NB4 (cell line): ENCODE measurements at places on chromosomes 5 and 9.

DNA sequence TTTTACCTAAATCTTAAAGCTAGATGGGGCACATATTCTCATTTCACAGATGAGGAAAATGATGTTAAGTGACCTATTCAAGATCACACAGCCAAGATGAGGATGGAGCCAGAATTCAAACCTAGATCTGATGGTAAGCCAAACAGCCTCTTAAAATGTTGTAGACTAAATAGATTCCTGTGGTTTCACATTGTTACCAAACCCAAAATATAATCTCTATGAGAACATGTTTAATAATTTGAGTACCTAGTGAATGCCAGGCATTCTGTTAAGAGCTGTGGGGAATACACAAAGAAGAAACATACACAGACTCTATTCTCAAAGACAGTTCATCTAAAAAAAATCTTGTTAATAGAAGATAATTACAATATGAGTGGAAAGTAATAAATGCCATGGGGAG, 25.2 kb downstream of the HOMER1 start:
- DNase-seq: no peak

- no peak for DNase-seq
Measured at GRCh38 chr5:77683171-77683732, 44.7 kb upstream of the OTP start.

DNA sequence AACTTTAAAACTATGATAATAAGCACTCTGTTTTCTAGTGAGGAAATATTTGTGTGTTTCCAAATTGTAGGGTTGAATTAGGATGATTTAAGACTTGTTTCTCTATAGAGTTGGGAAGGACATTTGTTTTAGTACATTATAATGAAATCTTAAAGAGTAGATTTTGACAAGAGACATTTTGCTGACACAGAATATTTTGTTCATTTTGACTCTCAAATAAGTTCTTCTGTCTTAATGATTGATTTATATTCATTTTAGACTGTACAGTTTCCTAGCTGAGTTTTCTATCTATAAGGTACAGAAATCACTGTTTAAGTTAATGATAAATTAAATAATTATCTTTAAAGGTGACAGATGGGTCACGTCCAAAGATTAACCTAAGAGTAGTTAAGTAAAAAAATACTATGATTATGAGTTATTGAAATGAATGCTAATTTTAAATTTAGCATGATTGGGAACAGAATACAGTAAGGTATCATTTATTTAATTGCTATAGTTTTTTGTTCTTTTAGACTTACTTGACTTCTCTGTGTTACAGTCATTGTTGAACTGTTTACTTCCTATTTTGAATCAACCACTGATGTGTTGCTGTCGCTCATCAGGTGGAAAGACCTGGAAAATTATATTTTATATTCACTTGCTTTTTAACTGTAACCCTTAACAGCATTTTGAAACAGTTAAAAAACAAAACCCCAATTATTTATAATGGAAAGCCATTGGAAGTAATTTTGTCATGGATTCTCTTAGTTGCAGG, 19.5 kb downstream of the PBX3 start:
- DNase-seq: no peak

DNA sequence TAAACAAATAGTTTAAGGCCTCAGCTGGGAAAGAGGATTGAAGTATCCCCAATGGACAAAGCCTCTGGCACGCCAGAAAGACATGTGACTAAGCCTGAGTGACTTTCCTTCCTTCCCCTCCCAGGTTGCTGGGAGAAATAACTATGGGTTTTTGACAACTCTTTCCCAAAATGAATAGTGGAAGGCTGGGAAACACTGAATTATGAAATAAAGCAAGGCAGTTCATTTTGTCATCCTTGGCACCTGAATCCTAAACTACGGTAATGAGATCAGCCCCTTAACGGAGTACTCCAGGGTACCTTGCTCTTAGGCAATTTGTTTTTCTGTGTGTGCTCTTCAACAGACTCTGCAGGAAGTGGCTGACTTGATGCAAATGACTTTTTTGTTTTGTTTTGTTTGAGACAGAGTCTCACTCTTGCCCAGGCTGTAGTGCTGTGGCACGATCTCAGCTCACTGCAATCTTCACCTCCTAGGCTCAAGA, 75.2 kb downstream of the LMNB1 start:
- no peak for DNase-seq

- DNase-seq: no peak
Measured at GRCh38 chr9:92310562-92310961, 14.6 kb downstream of the NOL8 start.

DNA sequence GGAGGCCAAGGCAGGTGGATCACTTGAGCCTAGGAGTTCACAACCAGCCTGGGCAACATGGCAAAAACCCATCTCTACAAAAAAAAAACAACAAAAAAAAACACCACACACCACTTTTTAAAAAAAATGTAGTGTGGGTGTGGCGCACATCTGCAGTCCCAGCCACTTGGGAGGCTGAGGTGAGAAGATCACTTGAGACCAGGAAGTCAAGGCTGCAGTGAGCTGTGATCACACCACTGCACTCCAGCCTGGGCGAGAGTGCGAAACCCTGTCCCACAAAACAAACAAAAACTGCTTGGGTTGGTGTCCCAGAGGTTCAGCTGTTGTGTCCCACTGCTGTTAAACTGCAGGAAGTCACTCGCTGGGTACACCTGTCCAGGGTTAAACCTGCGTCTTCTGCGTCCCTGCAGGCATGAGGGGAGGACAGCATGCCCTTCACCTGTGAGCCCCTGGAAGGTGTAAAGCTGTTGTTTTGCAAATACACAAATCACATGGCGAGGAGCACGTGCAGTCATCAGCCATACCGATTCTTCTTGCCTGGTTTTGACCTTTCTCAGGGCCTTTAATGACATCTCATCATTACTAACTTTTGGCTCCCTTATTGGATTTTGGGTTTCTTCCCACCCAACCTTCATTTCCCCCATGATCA, 29.3 kb upstream of the CLPTM1L start:
- DNase-seq: no peak

DNA sequence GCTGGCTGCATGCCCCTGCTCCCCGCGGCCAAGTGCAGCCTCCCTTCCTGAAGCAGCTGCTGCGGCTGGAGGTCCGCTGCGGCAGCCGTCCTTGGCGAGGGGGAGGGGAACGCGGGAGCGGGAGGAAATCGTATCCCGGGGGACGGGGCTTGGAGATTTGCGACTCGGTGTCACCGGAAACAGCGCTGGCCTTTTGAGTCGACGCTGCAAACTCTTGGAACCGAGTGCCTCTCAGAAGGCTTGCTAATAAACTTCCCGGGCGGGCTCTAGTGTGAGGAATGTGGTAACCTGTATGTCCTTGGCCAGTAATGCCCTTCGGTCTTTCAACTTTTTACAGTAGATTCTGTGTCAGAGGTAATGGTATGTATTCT, 82.7 kb downstream of the PTPDC1 start:
- no peak for DNase-seq

DNA sequence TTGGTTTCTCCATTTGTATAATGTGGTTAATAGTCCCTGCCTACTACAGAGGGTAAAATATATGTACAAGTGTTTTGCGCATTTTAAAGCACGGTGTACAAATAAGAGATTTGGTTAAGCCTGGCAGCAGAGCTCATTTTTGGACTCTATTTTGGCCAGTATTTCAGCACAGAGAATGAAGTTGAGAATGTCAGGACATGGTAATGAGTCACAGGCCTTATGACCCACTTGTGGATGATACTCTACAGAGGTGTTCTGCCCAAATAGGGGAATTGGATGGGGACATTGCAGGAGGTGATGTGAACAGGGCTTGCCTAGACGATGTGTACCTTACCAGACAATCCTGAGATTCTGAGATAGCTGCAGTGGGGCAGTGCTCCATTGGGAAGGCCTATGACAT, 50.6 kb downstream of the MELK start:
- no peak for DNase-seq

DNA sequence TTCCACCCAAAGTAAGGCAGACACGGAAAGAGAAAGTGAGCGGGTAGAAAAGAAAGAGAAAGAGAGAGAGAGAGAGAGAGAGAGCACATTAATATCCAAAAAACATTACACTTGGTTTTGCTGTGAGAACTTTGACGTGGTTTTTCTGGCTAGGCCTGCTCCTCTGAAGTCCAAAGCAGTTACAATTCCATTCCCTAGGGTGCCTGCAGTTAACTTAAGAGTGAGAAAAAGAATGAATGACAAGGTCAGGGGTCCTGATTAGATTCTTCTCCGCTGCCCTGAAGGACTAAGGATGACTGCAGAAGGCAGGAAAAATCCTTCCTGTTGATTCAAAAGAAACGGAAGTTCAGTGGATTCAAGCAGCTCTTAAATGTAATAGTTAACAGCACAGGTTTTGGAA, 589.8 kb downstream of the PRELID2 start:
- DNase-seq: no peak

- peak; percentile 84 for DNase-seq
Measured at GRCh38 chr5:43041669-43042175, 1.6 kb upstream of the ANXA2R start.

GRCh38 chr5:56080375-56081052, 85.8 kb upstream of the IL6ST start:
- DNase-seq: no peak

DNA sequence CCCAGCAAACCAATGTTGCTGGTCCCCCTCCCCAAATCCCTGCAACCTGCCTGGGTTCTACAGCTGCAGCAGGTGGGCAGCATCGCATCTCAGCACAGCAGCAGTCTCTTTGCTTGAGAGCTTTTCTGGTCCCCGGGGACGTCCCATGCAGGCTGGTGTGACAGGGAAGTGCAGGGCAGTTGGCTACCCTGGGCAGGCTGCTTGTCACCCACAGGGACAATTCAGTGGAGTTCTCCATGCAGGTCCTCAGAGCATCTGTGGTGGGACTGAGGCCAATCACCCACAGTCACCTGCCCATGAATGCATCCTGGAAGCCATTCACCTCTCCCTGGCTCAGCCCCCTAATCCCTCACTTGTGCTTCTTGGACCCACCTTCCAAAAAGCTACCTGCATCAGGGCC, 43.9 kb upstream of the SEMA4D start:
- DNase-seq: peak; percentile 43

DNA sequence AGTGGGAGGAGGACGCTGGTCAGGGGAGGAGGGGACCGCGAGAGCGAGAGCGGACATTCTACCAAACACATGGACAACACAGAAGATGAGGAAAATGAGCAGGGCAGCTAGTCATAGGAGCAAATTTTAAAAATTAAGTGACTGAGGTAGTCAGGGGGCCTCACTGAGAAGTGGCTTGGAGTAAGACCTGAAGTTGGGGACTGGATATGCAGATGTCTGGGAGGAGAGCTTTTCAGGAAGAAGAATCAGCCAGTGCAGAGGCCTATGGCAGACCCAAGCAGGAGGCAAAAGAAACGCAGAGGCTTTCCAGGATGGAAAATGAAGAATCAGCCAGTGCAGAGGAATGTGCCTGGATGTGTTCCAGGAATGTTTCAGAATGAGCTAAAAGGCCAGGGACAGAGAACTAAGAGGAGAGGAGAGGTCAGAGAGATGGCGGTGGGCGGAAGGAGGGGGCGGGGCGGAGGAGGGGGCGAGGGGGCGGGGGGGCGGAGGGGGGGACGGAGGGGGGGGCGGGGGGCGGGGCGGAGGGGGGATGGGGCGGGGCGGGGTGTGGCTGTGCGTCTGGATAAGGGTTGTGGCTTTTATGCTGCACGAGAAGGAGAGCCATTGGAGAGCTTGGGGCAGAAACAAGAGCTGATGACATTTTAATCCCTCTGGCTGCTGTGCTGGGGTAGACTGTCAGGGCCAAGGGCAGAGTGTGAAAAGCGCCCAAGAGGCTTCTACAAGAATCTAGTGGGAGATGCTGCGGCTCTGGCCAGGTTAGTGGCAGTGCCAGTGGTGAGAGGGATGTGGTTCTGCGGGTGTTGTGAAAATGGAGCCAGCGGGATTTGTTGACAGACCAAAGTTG, 129.6 kb downstream of the KCNIP1 start:
- DNase-seq: peak; percentile 27

- DNase-seq: peak; percentile 10
Measured at GRCh38 chr5:157076558-157076957, 17.6 kb upstream of the HAVCR1 start.

DNA sequence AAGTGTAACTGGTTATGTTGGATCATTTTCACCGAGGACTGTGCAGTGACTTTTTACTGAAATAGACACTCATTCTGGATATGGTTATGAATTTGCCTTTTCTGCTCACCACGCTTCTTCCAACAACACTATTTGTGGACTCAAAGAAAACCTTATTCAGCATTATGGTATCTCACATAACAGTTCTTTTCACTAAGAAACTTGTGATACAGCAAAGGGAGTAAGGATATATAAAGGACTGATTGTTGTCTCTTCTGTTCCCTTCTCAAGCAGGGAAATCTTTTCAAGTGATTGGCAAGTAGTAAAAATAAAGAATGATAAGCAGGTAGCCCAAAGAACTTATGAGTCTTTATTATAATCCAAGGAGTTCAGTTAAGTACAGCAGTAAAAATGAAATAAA, 131.5 kb upstream of the SV2C start:
- no peak for DNase-seq

DNA sequence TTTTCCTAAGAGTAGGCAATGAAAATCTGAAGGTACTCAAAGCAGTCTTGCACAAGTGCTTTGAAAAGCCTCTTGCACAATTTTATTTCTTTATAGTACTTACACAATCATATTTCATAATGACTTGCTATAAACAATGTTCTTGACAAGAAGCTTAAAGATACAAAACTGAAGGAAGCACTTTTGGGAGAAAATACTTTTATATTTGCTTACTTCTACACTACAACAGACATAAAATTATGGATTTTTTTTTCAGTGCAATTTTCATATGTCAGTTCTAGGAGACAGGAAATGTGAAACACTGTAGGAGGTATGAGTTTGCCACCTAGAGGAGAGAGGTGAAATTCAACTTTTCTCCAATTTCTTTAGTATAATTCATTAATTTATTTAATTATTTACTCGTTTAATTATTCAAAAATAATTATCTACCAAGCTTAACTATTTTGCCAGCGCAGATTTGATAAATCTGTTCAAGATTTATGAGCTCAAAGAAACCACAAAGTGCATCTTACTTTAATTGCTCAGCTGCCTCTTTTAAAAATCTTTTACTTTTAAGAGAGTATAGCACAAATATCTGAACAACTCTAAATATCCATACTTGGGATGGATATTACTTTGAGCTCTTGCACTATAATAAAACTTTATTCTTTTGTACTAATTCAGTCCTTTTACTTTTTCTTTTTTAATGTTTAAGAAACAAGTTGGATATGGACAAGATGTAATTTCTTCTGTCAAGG, 29.0 kb upstream of the CDKN2B start:
- DNase-seq: no peak

DNA sequence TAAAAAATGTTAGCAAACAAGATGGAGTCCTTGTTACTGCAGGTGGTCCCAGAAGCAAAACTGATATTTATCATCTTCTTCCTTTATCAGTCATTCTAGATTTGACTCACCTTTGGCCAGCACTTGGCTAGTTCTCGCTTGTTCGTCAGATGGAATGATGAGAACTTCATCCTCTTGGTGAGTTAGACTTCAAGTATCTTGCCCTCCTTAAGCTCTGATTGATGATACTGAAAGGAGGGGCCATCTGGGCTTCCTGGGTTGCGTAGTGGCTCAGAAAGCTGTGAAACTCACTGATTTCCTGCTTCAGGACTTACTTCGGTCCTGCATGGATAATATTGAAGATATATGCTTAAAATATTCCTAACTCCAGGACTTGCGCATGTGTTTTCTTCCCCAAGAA, 1248.2 kb upstream of the CDH9 start:
- no peak for DNase-seq
